Globus pallidus (tissue), 1 donor: ENCODE measurements at places on chromosomes 13 and 19.
A peak's percentile ranks its signal among the peaks of the same experiment; 100 is the strongest.

DNA sequence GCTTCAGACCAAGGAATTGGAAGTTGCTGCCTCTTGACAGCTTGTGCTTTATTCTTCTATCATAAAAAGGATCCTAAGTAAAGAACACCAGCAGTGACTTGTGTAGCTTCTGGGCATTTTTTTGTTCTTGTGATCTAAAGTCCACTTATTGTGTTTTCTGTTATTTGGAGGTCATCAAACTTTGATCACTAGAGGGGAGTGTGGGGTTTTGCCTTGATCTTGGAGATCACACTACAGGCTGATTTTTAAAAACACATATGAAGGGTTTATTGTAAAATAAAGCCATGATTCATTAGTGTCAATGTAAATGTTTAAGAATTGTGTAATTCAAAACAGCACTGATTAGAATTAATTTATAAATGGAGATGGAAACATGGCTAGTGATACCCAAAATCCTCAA, 328.7 kb upstream of the EDNRB start:
- no peak for DNase-seq

DNA sequence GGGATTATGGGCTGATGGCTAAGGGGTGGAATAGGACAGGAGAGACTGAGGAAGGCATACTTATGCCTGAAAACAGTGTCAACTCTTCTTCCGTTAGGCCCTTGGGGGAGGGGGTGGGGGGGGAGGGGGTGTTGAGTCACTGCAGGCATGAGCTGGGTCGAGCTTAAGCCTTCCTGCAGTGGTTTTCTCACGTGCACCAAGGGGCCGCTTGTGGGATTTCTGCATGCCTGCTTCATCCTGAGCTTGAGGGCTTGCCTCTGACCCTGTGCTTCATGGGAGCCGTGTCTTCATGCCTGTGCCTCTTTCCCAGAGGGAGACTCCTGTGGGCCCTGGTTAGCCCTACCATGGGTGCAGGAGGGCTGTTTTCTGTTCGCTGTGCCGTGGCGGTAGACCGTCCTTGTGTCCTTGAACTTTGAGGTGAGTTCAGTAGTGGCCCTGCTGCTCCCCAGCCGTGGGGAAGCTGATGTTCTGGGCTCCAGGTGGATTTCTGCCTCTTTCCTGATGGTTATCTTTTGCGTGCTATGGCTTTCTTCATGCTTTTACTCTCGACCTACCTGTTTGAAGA, 186.1 kb downstream of the PCCA start:
- no peak for DNase-seq

DNA sequence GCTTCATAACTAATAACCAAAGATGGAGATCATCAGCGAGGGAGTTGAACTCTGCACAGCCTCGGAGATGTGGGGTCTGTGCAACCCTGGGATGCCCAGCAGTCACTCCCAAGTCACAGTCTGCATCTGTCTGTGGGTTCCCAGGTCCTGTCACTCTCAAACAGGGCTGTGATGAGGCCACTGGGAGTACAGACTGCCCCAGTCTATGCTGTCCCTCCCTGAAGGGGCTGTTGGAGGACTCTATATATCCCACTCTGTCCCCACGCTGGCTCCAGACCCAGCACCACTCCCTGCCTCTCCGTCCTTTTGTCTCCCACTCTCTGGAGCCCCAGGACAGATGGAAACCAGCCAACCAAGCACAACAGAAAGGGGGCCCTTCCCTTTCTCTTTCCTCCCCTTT, 26.2 kb upstream of the C13orf42 start:
- no peak for DNase-seq

GRCh38 chr13:50357586-50358118, 342.4 kb downstream of the KCNRG start:
- peak; percentile 45 for DNase-seq

DNA sequence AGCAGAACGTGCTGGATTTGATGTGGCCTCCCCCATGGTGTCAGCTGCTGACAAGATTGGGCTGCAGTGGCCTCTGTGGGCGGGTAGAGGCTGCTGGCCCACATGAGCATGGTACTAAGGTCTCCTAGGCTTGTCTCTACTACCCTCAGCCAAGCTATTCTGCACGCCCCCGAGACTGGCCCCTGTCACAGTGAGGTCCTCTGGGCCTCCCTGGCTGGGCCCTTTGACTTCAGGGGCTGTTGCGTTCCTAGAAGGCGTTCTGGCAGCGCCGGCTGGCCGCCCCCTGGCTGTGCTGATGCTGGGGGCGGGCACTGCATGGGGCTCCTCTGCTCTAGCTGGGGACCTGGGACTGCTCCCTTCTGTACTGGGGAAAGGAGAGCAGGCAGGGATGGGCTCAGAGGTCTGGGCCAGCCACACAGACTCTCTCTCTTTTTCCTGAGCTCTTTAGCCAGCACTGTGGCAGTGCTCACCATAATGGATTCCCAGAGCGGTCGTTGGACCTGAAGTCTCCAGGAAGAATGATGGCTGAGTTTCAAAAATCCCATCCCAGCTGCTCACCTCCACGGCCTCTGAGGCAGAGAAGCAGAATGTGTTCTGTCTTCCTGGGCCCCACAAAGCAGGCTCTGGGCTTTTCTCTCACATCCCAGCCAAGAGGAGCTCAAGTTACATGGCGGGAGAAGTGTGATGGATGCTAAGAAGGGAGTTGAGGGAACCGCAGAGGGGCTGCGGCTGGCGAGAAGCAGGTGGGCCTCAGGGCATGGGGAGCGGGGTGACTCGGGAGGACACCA, 32.3 kb downstream of the TSSK6 start:
- no peak for DNase-seq

GRCh38 chr19:54207983-54208783, 7.5 kb downstream of the RPS9 start:
- DNase-seq: peak; percentile 79

DNA sequence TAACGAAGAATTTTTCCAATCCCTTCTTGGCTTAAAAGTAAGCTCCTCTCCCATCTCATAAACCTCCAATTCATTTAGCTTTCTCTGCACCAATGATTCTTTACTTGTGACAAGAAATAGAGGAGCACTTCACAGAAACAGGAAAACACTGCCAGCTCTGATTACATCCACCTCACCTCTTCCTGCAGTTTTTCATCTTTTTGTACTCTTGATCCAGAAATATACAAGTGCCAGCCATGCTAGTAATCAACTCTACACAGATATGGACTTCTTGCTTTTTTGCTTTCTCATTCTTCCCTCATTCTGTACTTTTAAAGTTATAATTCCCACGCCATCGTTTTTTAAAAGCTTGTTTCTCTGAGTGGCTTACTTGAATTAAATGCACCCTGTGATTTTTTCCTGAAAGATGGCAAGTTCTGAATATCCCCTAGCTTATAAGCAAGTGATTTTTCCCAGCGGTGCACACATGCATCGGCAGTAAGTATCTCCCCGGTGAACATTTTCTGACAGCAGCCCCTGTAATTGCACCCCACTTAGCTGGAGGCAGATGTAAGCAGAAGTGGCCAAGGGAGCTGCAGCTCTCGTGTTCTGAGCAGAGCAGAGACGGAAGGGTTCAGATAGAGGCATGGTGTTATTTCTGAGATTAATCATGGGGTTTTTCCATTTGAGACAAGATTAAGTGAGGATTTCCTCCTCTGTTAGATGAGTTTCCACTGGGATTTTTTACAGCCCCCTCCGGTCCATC, 340.7 kb downstream of the SLC7A1 start:
- DNase-seq: no peak

- DNase-seq: peak; percentile 67
Observed at GRCh38 chr19:8392017-8392591, 1.9 kb downstream of the RAB11B start.
